ENCODE measurements at places on chromosomes 4 and X.

DNA sequence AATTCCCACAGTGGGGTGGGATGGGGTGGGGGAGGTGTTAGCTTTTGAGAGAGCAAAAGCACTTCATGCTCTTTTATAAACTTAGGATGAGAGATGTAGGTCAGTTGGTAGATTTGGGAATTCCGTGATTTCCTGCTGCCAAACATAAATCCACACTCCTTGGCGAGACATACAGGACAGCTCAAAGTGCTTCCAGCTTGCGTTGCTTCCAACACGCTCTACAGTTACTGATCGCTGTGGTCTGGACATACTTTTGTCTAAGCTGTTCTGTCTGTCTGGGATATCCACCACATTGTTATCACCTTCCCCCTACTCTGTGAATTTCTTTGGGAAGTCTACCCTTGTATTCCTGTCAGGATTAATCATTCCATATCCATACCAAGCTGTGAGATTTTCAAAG is 117.5 kb downstream of the RAPGEF2 start:
- DNase-seq, result no peak

DNA sequence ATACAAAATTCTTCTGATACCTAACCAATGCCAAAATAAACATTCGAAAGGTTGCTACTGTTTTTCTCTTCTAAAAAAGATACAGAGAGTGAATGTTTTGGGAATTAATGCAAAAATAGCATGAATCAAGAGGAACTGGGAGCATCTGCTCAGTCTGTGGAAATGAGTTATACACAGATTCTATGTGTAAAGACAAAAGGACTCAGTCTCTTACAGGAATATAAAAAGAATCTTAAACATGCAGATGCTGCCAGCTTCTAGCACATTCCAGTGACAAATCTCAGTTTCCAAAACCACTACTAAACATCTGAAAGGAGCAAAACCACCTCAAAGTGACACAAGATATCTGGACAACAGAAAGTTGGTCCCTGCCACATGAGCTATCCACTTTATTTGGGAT is 55.0 kb downstream of the PAPSS1 start:
- no peak for DNase-seq

GRCh38 chr4:104393655-104394324 is 100.9 kb downstream of the CXXC4 start:
- DNase-seq, result no peak

GRCh38 chrX:97672608-97673007 is 788.9 kb downstream of the RPA4 start:
- no peak for DNase-seq
